Fibroblast of upper back skin (primary cell): ENCODE measurements at places on chromosomes 4 and X.
A peak's percentile ranks its signal among the peaks of the same experiment; 100 is the strongest.

GRCh38 chrX:10233173-10233572, 76.4 kb downstream of the CLCN4 start:
- peak; percentile 29 for DNase-seq

DNA sequence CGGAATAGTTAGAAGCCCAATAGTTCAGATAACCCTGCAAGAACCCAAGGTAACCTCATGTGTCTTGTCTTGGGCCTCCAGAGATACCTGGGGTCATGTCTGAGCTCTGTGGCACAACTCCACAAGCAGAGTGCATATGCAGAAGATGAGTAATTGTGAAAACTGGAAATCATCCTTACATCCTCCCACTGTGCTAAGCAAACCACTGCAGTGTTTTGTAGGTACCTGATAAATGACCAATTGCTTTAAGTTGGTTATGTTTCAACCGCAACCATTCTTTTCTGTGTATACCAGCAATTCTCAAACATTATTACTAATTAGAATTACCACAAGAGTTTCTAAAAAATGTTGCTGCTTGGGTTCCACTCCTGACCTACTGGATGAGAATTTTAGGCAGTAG, 73.2 kb downstream of the CBLL2 start:
- DNase-seq = peak; percentile 59

DNA sequence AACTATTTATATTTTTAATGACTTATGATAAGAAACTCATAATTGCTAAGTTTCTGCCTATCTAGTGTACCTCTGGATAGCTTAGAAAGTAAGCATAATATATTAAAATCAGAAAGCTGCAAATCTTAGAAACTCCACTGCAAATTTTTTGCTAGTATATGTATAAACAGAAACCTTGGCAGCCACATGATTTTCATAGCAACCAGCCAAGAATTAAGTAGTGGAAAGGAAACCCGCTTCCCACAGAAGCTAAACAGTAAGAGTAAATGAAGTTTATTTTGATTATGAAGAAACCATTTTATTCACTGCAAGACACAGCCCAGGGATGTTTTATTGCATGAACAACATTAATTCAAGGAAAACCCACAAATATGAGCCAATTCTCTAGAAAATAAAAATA, 872.5 kb upstream of the ADGRL3 start:
- DNase-seq = no peak

GRCh38 chrX:111431001-111431400, 19.0 kb upstream of the DCX start:
- DNase-seq = no peak

- no peak for DNase-seq
Measured at GRCh38 chrX:29155286-29155685, 568.0 kb downstream of the IL1RAPL1 start.

GRCh38 chrX:104929324-104929723, 291.2 kb downstream of the TEX13A start:
- DNase-seq = no peak

DNA sequence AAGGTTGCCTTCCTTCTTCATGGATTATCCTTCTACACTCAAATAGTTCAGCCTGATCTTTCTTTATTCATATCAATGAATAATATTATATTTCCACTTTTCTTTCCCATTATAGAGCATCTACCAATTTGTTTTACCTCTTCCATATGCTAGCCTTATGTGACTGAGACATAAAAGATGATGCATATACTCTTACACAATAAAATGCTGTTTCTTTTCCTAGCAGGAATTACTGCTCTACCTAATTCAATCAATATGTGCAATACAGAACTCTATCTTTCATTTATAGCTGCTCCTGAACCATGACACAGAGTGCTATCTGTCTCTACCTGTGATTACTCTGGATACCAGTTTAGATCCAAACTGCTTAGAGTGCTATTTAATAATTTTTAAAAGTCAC, 2334.0 kb downstream of the PCDH7 start:
- no peak for DNase-seq

DNA sequence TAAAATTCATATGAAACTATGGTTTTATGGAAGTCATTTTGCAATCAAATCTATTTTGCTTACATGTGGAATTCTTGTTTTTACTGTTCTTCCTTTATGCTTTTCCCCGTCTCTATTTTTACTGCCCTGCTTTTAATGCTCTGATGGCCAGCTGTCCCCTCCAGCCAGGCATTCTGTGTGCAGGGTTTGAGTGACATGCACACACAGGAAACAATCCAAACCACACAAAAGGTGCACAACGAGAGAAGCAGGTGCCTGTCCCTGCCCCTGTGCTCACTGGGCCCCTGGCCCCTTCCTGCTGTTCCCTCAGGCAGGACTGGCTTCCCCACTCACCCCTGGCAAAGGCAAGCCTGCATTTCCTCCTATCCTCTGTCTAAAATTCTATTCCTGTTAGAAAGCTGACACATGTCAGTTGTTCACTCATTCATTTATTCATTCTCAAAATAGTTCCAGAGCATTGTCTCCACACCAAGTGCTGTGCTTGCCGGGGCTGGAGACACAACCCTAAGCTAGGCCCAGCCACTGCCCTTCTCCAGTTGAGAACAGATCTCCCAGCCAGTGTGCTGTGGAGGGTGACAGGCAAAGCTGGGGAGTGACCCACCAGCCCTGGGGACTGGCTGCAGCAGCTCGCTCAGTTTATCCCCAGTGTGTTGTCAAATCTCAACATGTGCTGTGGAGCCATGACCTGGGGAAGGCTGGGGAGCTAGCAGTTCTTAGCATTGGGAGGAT, 346.3 kb downstream of the FBXW7 start:
- DNase-seq = no peak

GRCh38 chr4:686413-687040, 2.4 kb downstream of the SLC49A3 start:
- DNase-seq = no peak
